ENCODE measurements at places on chromosomes 11 and 22. TPM values are rescaled to one million over a fixed set of nuclear protein-coding genes. Genes with fewer than 3 reads are reported as not detected.

SCN3B gene
- polyA plus RNA-seq = 0.10 TPM

RIBC2 gene
- polyA plus RNA-seq = 0.26 TPM

PRDM10 gene
- polyA plus RNA-seq = 5.8 TPM

MS4A6E gene
- not detected for polyA plus RNA-seq

ACER3 gene
- polyA plus RNA-seq = 36.1 TPM

RAB38 gene
- polyA plus RNA-seq = 146 TPM

LRRC56 gene
- 0.44 TPM for polyA plus RNA-seq

DNA sequence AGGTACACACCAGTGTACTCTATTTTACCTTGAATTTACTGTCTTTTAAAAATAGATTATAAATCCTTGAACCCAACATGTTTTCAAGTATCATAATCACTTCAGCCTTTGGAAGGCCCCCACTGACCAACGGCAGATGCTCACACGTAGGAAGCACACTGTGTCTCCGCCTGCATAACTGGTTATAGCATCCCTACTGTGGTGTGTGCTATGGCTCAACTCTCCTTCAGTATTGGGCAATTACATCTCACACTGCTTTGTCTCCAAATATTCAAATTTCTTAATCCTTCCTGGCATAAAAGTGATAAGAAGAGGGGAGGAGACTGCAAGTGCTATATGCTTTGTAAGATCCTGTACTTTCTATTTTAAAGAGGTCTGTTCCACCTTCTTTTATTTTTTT is 165.7 kb downstream of the CADM1 start:
- no peaks in the 10 kb centered on the region for H3K36me3 ChIP-seq

GRCh38 chr11:70354629-70355028 is 43.7 kb upstream of the CTTN start:
- H3K27me3 ChIP-seq = no peaks in the 10 kb centered on the region
- H3K4me3 ChIP-seq = no peak overlapping the region
- H3K4me1 ChIP-seq = no peaks in the 10 kb centered on the region
- DNase-seq = no peak

- peak overlapping the region; percentile 93 for H3K27ac ChIP-seq
- peak overlapping the region; percentile 83 for H3K4me3 ChIP-seq
- no peaks in the 10 kb centered on the region for H3K27me3 ChIP-seq
- H3K36me3 ChIP-seq = peaks cover 17% of the 10 kb centered on the region
- DNase-seq = no peak
These were observed 1.5 kb downstream of the THAP7 start for GRCh38 chr22:21000207-21000986.

DNA sequence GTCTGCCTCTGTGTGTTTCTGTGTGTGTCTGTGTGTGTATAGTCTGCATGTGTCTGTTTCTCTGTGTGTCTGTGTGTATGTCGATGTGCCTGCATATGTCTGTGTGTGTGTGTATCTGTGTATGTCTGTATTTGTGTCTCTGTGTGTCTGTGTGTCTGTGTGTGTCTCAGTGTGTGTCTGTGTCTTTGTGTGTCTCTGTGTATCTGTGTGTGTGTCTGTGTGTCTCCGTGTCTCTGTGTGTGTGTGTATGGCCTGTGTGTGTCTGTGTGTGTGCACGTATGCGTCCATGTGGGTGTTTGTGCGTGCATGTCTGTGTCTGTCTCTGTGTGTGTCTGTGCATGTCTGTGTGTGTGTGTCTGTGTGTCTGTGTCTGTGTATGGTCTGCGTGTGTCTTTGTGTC is 439 bp downstream of the SNX32 start:
- no peak for DNase-seq
- H3K27ac ChIP-seq = no peak overlapping the region
- peaks cover 18% of the 10 kb centered on the region for H3K27me3 ChIP-seq
- H3K36me3 ChIP-seq = no peaks in the 10 kb centered on the region
- peaks cover 11% of the 10 kb centered on the region for H3K4me1 ChIP-seq

DNA sequence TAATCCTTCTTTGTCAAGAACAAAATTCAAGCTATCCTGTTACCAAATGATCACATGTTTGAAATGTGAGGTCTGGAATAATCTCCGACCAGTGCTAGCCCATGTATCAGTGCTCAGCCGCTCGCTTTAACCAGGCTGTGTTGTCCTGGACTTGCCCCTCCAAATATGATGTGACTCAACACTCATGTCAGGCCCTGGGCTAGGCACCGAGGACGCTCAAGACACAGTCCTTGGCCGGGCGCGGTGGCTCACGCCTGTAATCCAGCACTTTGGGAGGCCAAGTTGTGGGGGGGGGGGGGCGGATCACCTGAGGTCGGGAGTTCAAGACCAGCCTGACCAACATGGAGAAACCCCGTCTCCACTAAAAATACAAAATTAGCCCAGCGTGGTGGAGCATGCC is 54.1 kb upstream of the WNT7B start:
- peaks cover 25% of the 10 kb centered on the region for H3K4me1 ChIP-seq
- H3K36me3 ChIP-seq = no peaks in the 10 kb centered on the region
- DNase-seq = no peak

DNA sequence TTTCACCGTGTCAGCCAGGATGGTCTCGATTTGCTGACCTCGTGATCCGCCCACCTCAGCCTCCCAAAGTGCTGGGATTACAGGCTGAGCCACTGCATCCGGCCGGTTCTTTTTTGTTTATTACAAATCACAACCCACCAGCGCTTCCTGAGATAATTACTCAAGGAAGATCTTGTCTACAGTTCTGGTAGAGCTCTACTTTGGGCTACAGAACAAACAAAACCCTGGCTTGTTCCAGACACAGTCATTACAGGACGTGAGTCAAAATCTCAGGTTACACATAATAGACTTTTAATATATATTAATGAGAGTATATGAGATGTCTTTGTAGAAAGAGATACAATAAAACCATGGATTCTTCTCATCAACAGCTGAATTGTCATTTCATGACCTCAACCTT is 42.8 kb upstream of the NUP50 start:
- H3K4me1 ChIP-seq = no peaks in the 10 kb centered on the region
- DNase-seq = no peak
- H3K36me3 ChIP-seq = no peaks in the 10 kb centered on the region
- H3K27me3 ChIP-seq = peaks cover 6% of the 10 kb centered on the region
- no peak overlapping the region for H3K4me3 ChIP-seq

- no peak overlapping the region for H3K27ac ChIP-seq
- H3K4me1 ChIP-seq = peaks cover 11% of the 10 kb centered on the region
- no peak for DNase-seq
- H3K4me3 ChIP-seq = peak overlapping the region; percentile 75
- H3K27me3 ChIP-seq = no peaks in the 10 kb centered on the region
These were observed 663 bp upstream of the LARGE2 start for GRCh38 chr11:45921561-45922424.

- DNase-seq = no peak
- peak within 1 kb of the TSS; percentile 64 for H3K4me3 ChIP-seq
- H3K4me1 ChIP-seq = peaks cover 6% of the 10 kb centered on the region
- no peak within 1 kb of the TSS for H3K27ac ChIP-seq
- H3K27me3 ChIP-seq = peaks cover 65% of the 10 kb centered on the region
These were observed at the start of gene ZBTB16 for GRCh38 chr11:114059278-114059983. TSS of gene ZBTB16 (plus strand) at chr11:114059711. CDS start at chr11:114063301, 3,590 bp downstream.

DNA sequence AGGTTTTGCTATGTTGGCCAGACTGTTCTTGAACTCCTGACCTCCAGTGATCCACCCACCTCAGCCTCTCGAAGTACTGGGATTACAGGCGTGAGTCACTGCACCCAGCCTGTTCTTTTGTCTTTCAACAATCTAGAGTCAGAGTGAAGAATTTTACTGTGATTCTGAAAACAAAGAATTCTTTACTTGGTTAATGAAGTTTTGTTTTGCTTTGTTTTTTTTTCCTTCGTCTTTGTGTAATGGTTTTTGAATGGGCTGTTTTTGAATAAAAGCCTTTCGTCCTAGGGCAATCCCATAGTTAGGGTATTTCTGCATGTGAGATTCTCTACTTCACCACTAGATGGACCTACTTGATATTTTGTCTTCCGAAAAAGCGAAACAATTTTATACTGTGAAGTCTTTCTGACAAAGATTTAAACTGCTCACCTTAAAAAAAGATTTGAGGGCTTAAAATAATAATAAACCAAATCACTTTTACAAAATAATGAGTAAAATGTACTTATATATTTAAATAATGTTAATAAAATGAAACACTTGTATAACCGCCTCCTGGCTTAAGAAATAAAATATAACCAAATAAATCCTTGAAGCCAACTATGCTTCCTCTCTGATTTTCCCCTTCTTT is 43.4 kb upstream of the SC5D start:
- H3K27ac ChIP-seq = peak overlapping the region; percentile 13
- H3K4me1 ChIP-seq = no peaks in the 10 kb centered on the region
- H3K36me3 ChIP-seq = no peaks in the 10 kb centered on the region
- peak overlapping the region; percentile 11 for H3K4me3 ChIP-seq
- no peak for DNase-seq

DNA sequence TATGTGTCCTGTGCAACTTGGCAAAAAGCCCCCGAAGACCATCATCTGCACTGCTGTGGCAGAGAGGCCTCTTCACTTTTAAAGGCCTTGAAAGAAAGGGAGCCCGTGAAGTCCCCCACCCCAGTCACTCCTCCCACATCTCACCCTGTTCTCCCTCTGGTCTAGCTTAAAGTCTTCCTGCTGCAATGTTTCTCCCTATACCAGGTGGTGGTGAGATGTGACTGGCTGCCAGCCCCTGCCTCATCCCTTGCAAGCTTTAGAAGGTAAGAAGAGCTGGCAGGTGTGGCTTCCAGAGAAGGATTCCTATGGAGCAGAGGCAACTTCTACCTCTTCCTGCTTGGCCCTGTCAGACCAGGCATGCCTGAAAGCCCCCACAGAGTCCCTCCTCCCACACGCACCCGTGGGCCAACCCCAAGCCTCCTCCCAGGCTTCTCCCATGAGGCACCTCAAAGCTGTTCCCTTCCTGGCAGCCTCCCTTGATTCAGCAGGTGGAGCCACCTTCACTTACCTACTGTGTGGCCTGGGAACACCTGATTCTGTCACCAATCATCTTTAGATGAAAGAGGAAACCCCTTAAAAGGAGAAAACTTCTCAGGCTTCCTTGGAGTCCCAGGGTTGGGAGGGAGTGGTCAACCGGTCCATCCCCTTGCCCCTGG is 4.0 kb upstream of the TRIM29 start:
- H3K36me3 ChIP-seq = no peaks in the 10 kb centered on the region
- H3K27ac ChIP-seq = no peak overlapping the region
- H3K4me1 ChIP-seq = peaks cover 7% of the 10 kb centered on the region
- no peak overlapping the region for H3K4me3 ChIP-seq
- H3K27me3 ChIP-seq = peaks cover 6% of the 10 kb centered on the region
- no peak for DNase-seq

DNA sequence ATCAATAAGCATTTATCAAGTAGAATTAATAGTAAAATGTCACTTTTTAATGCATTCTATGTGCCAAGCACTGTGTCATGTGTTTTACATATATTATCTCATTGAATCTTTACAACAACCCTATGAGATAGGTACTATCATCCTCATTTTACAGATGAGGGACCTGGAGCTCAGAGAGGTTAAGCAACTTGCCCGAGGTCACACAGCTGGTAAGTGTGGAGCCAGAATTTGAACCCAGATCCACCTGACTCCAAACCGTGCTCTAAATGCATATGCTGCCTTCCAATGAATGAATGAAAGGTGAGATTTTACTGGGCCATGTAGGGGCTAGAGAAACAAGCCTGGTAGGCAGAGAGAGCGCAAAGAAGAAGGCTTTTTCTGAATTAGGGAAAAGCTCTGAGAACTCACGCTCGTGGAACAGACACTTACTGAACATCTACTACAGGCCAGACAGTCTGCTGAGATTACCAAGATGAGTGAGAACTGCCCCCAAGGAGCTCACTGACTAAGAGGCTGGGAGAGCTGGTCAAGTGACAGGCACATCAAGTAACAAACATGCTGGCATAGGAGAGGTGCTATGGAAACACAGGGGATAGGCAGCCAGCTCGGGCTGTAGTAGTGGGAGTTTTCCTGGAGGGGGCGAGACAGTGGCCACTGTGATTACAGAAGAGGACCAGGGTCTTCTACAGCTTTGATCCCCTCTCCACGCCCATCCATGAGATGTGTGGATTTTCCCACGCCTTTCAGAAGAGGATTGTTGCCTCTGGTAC is 4.4 kb downstream of the ABCG4 start:
- peaks cover 29% of the 10 kb centered on the region for H3K27me3 ChIP-seq
- no peak overlapping the region for H3K4me3 ChIP-seq

GRCh38 chr22:31828739-31829138 is 74.9 kb downstream of the DEPDC5 start:
- H3K27ac ChIP-seq = peak overlapping the region; percentile 94
- H3K4me3 ChIP-seq = no peak overlapping the region
- H3K36me3 ChIP-seq = no peaks in the 10 kb centered on the region
- DNase-seq = no peak

DNA sequence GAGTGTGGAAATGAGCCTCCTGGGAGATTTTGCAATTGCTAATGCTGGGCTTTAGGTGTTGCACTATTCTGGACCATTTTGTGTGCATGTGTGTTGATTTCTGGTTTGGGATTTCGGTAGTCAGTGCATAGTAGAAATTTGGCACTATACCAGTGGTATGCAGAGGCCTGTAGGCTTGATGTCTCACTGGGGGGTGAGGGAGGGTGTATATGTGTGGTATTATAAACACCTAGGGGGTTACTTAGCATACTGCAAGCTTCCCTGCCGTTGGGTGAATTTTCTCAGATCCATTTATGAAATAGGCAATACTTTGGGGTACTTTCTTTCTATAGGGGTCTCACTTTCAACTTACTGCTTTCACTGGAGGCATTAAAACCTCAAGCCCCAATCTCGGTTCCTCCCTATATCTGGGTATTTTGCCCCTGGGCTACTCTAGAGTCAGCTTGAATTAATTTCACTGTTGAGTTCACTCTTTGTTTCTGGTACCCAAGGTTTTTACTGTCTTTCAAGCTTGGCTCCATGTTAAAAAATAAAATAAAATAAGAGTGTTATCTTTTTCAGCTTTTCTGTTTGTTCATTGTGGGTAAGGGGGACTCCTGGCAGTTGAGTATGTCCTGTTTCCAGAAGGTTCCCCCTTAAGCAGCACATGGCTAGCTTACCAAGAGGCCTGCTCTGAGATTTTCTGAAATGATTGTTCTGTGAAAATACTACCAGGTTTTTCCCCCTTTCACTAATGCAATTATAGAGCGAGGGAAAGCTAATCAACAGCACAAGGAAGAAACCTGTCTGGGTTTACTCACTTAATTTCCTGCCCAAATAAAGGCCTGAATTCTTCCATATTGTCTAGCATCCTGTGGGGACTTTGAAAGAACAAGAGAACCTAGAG is 45.8 kb downstream of the PPFIBP2 start:
- no peak overlapping the region for H3K27ac ChIP-seq
- H3K27me3 ChIP-seq = no peaks in the 10 kb centered on the region
- no peak for DNase-seq
- no peaks in the 10 kb centered on the region for H3K4me1 ChIP-seq
- H3K36me3 ChIP-seq = no peaks in the 10 kb centered on the region
